ENCODE measurements at places on chromosomes 6 and 20.

- DNase-seq: no peak
Measured at GRCh38 chr20:21021472-21021790, 84.7 kb downstream of the LINC00237 start.

DNA sequence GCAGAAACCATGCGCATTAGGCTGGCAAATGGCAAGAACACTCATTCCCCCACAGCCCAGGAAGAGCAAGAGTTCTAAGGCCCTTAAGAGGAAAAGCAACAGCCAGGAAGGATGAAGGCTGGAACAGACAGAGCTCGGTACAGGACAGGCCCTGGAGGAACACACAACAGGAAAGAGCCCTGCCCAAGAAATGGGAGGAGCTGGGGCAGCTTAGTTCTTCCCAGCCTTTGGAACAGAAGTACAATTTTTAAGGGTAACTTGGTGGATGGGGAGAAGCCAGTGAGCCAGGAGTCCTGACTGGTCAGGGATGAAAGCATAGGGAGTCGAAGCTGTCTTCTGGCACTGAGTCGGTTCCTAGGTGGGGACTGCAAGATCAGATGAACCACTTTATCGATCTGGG, 32.4 kb downstream of the OR2B2 start:
- no peak for DNase-seq

DNA sequence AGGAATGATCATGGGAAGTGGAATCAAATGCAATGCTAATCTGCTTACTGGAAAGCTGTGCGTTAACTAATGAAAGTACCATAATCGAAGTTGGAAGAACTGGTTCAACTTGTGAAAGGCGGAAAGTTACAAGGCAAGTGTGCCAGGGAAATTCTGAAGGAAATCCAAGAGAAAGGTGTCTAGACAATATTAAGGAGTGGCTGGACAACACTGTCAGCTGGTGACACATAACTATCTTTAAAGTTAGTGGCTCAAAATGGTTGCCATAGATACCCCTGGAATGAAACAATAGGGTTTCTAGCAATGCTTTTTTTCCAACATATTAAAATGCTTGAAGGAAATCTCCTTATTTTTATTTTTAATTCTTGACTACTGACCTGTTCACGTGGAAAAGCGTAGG, 90.4 kb downstream of the BMP2 start:
- no peak for DNase-seq

- DNase-seq: no peak
Measured at GRCh38 chr20:49171909-49172308, 16.2 kb downstream of the STAU1 start.

DNA sequence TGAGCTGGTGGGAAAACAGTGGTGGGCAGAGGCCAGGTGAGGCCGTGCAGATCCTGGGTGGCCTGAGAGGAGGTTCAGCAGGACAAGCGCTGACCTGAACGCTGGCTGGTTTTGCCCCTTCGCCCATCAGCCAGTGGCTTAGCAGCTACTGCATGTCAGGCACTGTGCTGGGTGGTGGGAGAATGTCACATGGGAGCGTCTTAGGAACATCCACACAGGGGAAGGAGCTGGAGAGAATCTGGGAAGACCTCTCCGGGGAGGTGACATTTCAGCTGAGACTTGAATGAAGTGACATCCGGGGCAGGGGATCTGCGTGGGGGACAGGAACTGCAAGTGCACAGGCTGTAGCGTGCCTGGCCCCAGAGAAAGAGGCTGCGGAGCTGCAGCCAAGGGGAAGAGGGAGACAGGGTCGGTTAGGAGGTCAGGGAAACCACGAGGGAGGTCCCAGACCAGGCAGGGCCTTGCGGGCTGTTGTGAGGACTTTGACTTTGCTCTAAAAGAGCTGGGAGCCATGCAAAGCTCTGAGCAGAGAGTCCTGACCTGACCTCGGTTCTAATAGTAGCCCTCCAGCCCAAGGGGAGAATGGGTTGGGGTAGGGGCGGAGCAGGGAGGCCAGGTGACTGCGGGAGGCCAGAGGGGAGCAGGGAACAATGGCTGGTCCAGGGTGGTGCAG, 156.8 kb upstream of the PTPN1 start:
- no peak for DNase-seq

DNA sequence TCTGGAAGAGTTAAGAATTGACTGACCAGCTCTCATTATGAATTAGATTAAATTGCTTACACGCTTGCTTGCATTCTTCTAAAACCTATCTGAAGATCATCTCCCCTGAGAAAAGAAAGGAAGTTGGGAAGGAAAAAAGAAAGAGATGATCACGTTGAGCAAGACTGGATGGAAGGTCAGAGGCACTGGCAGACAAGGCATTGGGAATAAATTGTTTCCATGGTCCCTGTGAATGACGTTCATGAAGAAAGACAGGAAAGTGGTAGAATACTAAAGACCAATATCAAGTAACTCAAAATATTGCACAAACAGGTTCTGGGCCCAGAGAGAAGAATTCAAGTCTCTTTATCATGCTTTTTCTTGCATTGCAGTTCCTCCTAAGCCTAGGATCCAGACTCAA, 1045.4 kb upstream of the MAP3K7 start:
- DNase-seq: no peak

GRCh38 chr20:38947931-38948362, 14.2 kb upstream of the DHX35 start:
- no peak for DNase-seq

DNA sequence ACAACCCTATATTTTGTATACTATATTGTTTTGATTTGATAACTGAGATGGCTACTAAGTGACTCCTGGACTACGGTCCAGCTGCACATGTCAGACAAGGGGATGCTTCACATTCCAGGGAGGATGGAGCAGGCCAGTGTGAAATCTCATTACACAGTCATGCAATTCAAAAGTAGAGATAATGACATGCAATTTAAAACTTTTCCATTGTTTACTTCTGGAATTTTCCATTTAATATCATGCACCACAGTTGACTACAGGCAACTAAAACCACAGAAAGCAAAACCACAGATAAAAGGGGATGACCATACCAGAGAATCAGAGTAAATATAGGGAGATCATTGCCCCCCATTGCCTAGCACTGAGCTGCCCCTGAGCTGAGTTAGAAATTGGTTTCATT, 366.4 kb downstream of the BTBD9 start:
- no peak for DNase-seq

- DNase-seq: no peak
Measured at GRCh38 chr6:158396136-158396535, 83.9 kb downstream of the TULP4 start.

DNA sequence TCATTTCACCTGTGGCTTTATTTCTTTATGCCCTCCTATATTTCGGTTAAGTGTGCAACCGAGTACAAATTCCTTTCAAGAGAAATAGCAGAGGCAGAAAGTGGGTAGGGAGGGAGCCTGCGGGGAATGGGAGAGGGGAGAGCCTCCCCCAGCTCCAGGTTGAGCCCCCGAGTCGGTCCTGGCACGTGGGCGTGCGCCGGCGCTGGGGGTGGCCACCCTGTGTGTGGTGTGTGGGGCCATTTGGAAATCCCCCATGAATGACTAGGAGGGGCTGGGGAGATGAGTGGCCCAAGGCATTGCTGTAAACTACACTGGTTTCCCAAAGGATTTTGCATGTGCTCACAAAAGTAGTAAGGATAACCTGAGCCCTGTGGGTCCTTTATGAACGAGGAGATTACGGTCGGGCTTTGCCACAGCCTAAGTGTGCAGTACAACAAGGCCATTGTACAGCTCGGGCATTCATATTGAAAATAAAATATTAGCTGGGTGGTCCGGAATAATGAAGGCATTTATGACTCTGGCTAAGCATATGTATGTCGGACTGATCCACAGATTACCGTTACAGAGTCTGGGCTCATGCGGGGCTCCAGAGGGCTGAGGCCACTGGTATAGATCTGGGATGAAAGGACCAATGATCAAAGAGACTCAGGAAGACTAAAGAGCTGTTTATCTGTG, 84.5 kb upstream of the RALGAPA2 start:
- no peak for DNase-seq

DNA sequence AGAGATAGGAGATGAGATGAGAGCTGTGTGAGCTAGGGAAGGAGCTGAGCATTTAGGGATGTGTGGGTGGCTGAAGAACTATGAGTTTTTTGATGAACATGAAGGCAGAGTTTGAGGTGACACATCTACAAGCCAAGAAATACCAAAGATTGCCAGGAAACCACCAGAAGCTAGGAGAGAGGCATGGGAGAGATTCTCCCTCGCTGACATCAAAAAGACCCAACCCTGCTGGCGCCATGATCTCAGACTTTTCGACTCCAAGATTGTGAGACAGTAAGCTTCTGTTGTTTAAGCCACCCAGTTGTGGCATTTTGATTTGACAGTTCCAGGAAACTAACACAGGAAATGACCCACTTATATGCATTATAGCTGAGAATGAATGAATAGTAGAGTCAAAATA, 790.9 kb downstream of the TFAP2A start:
- no peak for DNase-seq

GRCh38 chr6:18424201-18424600, 37.1 kb downstream of the RNF144B start:
- no peak for DNase-seq

All from stimulated activated CD8-positive, alpha-beta memory T cell treated with anti-CD3 and anti-CD28 coated beads, Interleukin-7, amount 100 ng/mL, for 1 hour (primary cell).